ENCODE measurements at places on chromosomes 6 and 20.

GRCh38 chr20:10551732-10552724 lies 116.9 kb downstream of the SLX4IP start:
- DNase-seq, result no peak

DNA sequence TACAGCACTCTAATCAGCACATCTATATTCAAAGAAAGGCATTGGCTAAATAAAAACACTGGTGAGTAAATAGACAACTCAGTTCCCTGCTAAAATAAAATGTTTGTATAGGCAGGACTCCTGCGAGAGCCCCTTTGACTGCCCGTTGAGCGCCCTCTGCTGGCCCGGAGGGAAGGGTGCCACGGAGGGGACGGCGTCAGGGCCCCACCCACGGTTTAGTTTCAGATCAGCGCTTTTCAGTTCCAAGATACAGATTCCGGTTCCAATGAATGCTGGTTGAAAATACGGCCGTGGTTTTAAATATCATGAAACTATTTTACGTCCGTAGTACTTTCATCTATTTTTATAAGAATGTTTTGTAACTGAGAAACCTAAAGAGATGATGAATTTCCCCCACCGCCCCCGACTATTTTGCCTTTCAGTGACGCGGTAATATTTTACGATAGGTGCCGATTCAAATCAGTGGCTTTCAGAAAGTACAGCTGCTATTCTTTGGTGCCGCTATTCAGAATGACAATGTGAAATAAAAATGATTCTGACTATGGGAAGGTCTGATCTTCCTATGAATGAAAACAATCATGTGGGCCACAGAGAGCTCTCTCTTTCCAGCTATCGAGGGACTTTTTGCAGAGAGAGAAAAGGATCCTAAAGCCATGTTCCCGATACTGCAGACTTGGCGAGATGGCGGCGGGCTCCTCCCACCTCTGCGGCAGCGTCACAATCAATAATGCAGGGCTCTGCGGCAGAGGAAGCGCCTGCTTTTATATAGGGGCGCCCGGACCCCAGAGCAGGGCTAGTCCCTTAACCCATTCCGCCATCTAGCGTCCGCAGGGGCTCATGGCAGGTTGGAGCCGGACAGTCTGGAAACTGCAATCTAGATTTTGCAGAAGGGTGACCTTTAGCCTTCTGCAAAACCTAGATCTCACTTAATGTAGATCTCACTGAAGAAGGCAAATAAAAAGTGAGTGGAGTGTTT lies 10.6 kb upstream of the CCN6 start:
- DNase-seq, result peak; percentile 87

DNA sequence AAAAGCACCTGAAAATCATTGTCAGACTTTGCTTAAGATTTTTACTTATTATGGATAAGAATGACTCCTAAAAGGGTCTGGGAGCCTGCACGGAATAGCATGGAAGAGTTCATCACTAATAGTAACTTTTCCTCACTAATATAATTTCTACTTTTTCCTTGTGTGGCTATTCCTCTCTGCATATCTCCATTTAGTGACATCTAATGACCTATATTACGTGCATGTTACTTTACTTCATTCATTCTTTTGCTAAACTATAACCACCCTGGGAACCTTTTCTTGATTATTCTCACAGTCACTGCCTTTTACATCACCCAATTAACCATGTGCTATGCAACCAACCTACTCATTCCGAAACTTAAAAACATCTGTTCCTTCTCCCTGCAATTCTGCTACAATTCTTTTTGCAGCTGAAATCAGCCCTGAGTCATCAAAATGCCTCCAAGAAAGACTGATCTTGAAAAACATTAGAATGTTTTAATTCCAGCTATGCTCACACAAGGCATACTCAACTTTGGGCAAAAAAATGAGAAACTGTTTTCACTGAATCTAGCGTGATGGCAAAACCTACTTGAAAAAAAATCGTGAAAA lies 313.3 kb downstream of the RNGTT start:
- DNase-seq, result peak; percentile 68

DNA sequence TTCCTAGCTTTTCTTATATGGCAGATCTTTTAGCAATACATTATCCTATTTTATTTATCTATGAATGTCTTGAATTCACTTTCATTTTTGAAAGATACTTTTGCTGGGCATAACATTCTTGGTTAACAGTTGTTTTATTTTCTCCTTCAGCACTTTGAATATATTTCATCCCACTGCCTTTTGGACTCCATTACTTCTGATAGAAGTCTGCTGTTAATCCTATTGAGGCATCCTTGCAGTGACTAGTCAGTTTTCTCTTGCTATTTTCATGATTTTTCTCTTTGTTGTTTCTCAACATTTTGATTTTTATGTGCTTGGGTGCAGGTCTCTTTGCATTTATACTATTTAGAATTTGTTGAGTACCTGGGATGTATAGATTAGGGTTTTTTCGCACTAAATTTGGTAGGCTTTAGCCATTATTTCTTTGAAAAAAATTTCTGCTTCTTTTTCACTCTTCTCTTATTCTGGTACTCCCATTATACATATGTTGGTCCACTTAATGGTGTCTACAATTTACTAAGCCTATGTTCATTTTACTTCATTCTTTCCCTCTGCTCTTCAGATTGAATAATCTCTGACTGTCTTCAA lies 53.2 kb downstream of the PHACTR3 start:
- DNase-seq, result no peak

DNA sequence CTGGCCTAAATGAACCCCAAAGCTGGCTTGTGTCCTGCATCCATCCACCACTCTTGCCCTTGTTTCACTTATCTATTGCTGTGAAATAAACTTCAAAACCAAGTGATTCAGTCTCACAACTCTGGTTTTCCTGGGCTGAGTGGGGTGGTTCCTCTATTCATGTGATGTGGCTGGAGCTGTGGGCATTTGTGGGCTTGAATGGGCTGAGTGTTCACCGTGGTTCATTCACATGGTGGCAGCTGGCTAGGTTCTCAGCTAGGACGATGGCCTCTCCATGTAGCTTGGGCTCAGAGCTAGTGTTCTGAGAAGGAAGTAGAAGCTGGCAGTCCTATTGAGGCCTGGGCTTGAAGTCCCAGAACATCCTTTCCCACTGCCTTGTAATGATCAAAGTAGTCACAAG lies 30.4 kb downstream of the FKBP1A start:
- DNase-seq, result no peak
